D721Med (cell line): ENCODE measurements at places on chromosomes 3 and 15.

DNA sequence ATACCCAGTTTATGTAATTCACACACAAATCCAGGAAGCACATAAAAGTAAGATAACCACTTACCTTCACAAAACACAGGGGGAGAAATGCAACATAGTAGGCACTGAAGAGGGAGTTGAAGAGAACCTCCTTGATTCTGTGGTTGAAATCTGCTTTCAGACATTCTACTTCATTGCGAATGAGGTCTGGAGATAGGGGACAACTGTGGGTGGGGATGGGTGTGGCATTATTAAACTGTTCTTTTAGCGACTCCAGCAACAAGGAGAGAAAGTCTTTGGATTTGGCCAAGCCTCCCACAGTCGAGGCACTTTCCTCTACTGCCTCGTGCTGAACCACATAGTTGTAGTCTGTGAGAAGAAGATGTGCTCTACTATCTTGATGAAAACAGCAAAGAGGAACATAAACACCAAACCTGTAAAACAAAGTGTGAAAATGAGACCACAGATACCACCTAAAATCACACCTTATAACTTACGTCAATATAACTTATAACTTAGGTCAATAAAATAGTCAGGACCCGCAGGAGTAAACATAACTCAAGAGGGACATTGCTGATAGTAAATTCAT is 25.6 kb downstream of the TMEM39A start:
- DNase-seq: no peak

DNA sequence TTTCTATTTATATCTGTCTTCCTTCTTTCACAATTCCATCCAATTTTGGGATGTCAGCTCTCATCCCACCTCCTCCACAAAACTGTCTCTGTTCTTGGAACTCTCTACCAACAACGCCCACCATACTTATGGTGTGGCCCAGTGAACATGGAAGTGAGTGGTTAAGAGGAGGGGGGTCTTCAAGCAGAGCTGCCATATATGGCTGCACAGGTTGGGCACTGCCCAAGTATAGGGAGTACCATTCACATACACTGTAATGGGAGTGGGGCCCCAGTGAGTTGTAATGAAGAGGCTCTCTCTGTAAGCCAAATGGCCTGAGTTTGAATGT is 7.9 kb upstream of the CAMK1 start:
- no peak for DNase-seq

- no peak for DNase-seq
Measured at GRCh38 chr3:32813180-32813579, 4.6 kb upstream of the TRIM71 start.

DNA sequence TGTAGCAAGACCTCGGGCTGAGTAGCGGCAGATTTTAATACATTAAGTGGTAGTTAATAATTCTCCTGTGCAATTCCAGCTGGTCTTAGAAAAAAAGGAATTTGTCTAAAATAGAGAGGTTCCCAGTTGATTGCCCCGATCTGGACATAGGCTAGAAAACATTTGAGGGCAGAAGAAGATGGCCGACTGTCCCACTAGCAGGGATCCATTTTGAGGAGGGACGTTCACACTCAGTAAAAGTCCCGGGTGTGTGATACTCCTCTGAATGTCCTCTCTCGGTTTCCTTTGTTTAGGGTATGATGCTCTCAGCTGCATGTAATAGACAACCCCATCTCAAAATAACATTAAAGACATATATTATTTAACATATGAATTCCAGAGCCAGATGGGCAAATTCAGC is 77.9 kb upstream of the OXTR start:
- no peak for DNase-seq

GRCh38 chr3:171904829-171905228 is 61.7 kb downstream of the TMEM212 start:
- DNase-seq: no peak

GRCh38 chr15:74835312-74835823 is 7.6 kb downstream of the ULK3 start:
- DNase-seq: peak; percentile 86

GRCh38 chr3:50649451-50649931 is 25.2 kb upstream of the DOCK3 start:
- DNase-seq: no peak

- DNase-seq: no peak
Measured at GRCh38 chr3:188294823-188295487, 141.0 kb downstream of the LPP start.

DNA sequence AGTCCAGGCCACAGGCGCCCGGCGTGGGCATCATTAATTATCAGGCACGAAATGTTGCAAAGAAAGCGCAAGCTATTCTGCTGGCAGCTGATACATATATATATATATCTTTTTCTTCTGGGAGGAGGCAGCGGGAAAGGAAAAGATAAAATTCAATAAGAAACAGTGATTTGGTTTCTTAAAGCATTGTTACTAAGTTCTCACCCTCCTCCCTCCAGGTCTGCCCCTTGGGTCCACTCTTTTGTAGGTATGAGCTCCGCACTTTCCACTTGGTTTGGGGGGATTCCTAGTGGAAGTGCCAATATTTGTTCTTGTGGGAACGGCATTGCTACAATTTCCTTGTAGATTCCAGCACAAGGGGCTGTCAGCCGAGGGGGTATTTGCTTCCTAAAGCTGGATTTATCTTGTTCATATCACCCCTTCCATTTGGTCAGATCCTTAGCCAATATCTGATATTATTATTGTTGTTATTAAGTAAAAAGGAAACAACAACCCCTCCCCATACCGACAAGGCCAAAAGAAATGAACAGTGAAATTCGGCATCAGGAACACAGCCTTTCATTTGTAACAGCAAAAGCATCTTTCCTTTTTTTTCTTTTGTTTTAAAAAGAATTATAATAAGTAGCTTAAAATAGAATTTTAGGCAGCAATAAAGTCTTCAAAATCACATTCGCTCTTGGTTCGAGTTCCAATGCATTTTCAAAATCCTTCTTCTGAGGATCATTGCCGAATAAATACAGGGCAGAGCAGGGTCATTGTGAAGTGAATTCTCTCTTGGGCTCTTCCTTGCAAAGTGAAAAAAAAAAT is 15.6 kb downstream of the ZIC1 start:
- no peak for DNase-seq

GRCh38 chr15:88635318-88635717 is 3.5 kb upstream of the ISG20 start:
- no peak for DNase-seq

DNA sequence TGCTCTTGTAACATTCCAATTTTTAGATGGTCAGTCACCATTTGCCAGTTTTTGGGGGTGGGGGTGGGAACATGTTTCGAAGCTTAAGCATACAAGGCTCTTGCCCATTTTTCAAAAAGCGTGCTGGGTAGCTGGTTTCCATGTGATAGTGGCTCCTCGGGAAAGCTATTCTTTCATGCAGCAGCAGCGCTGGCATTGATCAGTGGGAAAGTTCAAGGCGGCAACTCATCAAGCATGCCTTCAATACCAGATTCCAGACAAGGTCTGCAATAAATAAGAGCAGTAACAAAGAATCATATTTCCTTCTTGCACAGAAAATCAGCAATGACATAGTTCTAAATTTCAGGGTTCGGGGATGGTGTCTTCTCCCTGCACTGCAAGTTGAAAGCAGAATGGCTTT is 133.5 kb upstream of the ONECUT1 start:
- DNase-seq: no peak

DNA sequence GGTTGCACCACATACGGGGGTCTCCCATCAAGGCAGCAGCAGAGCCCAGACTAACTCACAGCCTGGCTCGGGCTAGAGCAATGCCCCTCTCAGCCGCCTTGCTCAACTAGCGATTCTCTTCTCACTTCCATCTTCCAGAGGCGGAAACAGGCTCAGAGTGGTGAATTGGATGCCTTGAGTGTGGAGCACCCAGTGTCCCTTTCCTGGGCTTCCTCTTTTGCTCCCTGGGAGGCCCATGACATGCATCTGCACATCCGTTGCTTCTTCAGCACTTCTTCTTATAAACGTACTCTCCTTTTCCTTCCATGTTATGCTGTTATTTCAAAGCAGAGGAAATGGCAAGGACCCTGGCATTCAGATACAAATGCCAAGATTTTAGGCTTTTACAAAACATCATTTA is 2.1 kb upstream of the IQSEC1 start:
- DNase-seq: no peak

DNA sequence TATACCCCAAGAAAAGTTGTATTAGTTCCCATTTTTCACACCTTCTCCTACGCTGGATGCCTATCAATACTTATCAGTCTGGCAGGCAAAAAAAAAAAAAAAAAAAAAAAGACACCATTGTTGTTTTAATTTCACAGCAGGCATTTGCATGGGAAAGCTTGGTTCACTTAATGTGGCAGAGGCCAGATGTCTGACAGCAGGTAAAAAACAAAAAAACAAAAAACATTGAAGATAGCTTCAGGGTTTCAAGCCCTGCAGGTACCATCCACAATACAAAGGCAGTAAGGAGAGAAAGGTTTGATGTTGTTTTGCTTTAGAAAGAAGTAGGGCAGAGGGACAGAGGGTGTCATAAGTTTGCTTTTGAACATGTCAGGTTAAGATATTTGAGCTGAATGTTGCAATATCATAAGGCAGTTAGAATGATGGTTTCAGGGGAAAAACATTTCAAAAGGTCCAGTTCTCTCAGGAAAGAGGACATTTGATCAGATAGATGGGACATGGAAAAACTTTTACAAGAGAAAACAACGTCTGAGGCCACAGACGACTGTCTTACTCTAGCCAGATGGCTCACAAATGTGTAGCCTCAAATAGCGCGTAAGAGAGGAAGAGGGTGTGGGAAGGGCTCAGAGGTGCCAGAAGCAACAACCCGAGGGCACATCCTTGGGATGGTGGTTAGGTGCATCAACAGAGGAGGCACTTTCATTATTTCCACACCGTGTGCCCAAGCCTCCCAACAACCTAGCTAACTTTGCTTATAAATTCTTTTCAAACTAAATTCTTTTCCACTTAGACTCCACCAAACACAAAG is 25.7 kb downstream of the PCOLCE2 start:
- DNase-seq: no peak

DNA sequence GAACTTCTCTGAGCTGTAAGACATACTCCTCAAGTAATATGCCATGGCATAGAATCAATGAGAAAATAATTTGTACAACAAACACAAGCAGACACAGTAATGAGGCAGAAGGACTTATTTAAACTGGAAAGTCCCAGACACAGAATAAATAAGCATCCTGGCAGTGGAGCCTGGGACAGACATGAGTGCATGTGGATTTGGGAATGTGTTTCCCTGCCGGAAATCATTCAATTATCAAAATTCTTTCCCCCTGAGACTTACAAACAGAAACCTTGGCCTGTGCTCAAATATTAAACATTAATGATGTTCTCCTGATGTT is 520.1 kb downstream of the ROBO1 start:
- no peak for DNase-seq

DNA sequence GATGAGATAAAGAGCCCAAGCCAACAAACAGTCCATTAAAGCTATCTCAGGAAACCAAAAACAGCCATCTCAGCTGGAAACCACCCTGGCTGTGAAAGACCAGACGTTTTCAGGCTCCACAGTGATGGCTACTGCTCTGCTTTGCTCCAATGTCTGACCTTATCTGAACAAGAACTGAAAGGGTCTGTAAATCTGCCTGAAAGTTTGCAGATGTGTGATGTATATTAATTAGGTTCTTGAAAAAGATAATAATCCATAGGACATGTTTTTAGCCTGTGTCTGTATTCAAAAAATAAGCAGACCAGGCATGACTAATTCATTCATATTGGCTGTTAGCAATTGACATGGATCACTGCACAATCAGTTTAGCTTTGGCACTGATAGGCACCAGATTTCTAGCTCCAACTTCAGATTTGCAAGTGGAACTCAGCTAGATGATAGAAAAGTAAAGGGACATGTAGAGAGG is 611.4 kb upstream of the NAALADL2 start:
- DNase-seq: no peak

DNA sequence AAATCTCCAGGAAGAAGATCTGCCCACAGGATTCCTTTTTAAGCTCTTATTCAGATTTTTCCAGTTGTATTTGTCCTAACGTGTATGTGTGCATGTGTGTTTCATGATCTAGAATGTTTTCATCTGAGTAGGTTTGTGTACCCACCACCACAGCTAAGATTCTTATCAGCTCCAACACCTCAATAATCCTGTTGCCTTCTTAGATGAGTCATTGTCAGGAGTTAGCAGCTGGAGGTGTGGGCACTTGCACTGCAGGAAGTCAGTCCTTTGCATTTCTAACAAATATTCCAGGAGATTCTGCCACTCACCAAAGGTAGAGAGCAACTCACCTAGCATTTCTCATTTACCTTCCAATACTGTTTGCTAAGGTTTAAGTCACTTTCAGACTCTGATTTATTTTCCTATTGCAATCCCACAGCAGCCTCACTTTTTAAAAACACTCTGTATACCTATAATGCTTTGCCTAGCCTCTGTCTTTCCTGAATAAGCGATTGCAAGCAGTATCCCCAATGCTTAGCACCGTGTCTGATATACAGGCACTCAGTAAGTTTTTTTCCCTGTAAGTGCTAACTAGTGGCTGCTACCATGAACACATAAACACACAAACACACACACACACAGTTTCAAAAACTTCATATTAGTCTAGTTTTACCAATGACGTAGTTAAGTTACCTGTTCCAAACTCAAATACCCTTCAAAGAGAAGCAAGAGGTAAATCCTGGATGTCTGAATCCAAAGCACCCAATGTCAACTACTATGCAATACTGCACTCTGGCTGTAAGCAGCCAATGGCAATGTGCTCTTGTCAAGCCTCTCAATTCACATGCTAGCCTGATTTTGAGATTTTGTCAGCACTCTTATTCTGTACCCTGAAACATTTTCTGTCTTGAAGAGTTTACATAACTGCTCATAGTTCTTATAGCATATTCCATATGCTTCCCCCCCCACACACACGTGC is 713.5 kb upstream of the LMCD1 start:
- DNase-seq: no peak

GRCh38 chr15:90665288-90666134 is 51.6 kb upstream of the BLM start:
- DNase-seq: no peak

DNA sequence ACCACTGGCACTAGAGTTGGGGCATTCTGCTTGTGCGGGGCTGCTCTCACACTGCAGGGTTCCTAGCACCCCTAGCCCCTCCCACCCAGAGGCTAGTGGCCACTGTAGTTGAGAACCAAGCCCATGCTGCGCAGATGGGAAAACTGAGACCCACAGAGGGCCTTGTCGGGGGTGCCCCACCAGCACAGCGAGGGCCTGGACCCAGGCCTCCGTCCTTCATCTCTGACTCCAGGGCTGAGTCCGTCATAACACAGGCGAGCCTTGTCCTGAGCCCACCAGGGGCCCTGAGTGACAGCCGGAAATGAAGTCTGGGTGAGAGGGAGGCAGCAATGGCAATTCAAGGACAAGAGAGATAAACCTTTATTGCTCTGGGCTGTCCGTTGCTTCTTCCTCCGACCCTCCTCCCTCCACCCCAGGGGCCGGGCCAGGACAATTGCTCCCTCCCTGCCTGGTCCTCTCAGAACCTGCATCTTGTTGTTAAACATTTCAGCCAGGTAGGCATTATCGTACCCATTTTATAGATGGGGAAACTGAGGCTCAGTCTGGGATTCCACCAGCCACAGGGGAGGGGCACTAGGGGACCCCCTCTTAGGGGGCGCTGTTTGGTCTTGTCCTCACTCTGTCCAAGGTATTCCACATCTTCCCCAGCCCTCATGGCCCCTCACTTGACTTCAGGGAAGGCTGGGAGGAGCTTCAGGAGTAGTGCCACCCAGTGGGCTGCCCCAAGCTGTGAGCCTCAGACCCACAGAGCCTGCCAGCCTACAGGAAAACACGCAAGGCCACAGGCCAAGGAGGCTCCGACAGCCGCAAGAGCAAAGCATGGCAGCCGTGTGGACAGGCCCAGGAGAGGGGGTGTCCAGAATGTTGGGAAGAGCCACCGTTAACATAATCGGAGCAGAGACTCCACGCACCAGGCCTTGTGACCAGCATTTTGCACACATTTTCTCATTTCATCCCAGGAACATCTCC is 4.4 kb upstream of the GRIP2 start:
- DNase-seq: no peak

GRCh38 chr15:20340931-20341661 is 200.5 kb downstream of the GOLGA6L6 start:
- no peak for DNase-seq
